ENCODE measurements at places on chromosomes 5 and 9.

- DNase-seq, result no peak
Measured at GRCh38 chr5:91957666-91958065, 574.5 kb upstream of the ARRDC3 start.

- no peak for DNase-seq
Measured at GRCh38 chr5:61357745-61358144, 25.7 kb downstream of the ZSWIM6 start.

GRCh38 chr9:106420511-106420944 is 442.4 kb upstream of the ZNF462 start:
- DNase-seq, result no peak

- no peak for DNase-seq
Measured at GRCh38 chr9:34554211-34555001, 31.6 kb upstream of the ENHO start.

- DNase-seq, result no peak
Measured at GRCh38 chr9:33320568-33321261, 30.4 kb downstream of the NFX1 start.

GRCh38 chr9:111986035-111986556 is 89.5 kb downstream of the UGCG start:
- DNase-seq, result no peak

DNA sequence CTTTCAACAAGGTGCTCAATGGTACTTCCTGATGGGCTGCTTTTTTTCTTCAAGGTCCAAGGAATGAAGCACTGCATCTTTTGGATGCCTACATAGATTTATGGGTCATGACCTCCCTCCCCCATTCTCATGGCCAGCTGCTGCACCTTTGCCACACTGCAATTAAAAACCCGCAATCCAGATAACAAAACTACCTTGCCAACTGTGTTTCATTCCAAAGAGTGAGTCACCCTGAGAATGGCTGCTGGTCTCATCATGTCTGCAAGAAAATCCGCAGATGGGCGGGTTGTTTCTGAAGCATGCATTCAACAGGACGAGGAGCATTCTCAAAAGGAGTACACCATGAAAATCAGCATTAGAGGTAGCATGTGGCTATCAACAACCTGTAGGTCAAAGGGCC is 139.8 kb downstream of the ELAVL2 start:
- DNase-seq, result no peak

DNA sequence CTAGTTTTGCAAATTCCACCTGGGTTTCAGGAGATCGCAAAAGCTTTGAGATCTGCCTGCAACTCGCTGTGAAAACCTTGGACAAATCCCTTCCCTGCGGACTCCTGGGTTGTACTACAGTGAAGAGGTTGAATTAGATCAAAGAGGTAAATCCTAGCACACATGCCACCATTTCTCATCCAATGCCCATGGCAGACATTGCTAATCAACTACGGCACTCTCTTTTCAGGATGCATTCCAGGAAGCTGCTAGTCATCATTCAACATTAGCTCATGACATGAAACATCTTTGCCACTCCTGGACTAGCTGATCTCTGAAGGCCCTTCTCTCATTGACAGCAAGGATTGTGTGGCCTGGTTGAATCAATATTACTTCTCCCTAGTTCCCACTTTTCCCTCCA is 46.1 kb downstream of the PCDH1 start:
- no peak for DNase-seq

GRCh38 chr5:373710-374602 is 52.4 kb downstream of the AHRR start:
- DNase-seq, result peak; percentile 25

- no peak for DNase-seq
Measured at GRCh38 chr5:169826618-169827017, 153.7 kb downstream of the INSYN2B start.

DNA sequence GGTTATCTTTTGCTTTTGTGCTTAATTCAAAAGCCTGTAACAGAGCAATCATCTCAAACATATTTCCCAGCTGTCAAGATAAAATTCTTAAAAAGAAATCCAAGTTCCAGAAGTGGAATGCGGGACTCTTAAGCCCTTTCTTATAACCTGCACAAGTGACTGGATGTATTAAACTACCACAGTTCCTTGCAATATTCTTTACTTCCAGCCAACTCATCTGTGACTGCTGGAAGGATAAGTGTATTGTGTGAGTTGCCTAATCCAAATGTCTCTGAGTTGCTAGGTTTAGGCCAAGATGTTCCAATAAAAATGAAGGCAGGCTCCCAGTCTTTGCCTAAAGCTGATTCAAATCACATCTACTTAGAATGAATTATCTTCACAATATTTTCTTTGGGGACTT is 159.2 kb upstream of the SLC24A2 start:
- DNase-seq, result no peak

GRCh38 chr5:138981586-138981985 is 106.5 kb upstream of the LRRTM2 start:
- DNase-seq, result no peak

GRCh38 chr5:106525438-106525837 is 1145.3 kb downstream of the EFNA5 start:
- DNase-seq, result no peak

GRCh38 chr5:58064801-58065200 is 395.1 kb downstream of the PLK2 start:
- DNase-seq, result peak; percentile 47

GRCh38 chr5:82534986-82535385 is 256.8 kb upstream of the RPS23 start:
- no peak for DNase-seq

Measured in NCI-H1048 (cell line).